Spleen (tissue), 13 donors: ENCODE measurements at places on chromosomes 7 and 10. TPM values are rescaled to one million over a fixed set of nuclear protein-coding genes. Genes with fewer than 3 reads are reported as not detected.

- no peak for DNase-seq
These were observed 76.8 kb downstream of the GATA3 start for GRCh38 chr10:8130973-8131911.

DNA sequence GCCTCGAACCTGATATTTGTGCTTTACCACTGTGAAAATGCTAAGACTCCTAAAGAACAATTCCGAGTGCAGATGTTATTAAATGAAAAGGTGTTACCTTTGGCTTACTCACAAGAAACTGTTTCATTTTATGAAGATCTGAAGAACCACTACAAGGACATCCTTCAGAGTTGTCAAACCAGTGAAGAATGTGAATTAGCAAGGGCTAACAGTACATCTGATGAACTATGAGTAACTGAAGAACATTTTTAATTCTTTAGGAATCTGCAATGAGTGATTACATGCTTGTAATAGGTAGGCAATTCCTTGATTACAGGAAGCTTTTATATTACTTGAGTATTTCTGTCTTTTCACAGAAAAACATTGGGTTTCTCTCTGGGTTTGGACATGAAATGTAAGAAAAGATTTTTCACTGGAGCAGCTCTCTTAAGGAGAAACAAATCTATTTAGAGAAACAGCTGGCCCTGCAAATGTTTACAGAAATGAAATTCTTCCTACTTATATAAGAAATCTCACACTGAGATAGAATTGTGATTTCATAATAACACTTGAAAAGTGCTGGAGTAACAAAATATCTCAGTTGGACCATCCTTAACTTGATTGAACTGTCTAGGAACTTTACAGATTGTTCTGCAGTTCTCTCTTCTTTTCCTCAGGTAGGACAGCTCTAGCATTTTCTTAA, 47.7 kb downstream of the MINPP1 start:
- no peak for DNase-seq

DNA sequence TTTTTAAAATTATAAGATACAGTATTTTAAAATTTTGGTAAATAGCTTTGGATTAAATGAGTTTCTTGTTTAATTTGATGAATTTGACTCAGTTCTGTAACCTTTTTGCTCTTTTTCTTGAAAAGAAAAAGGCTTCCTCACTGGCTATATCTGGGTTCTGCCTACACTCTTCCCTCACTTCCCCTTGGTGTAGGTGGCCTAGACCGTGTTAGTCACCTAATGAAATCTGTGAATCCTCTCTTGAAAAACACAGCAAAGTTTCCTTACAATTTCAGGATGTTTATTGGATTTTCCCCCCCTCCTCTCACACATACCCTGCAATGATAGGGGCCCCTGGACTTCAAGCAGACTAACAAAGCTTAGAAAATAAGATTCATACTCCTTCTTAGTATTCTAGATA, 231.6 kb downstream of the ADK start:
- DNase-seq, result no peak

The BEND7 gene
- 20.2 TPM for total RNA-seq

DNA sequence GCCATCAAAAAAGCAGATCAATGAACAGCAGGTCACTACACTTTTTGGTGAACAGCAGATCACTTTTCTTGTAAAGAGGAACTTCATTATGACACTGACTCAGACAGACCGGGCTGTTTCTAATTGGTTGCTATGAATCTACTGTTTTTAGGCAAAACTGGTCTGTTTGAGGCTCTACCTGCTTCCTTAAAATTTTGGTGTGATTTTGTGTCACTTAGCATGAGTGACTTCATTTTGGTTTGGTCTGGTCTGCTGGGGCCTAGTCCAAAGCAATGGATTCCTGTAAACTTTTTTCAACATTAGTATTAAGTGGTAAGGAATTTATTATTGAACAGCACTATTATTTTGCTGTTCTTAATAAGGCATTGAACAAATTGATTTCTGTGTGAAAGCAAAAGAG, 41.8 kb upstream of the C10orf71 start:
- DNase-seq, result no peak

DNA sequence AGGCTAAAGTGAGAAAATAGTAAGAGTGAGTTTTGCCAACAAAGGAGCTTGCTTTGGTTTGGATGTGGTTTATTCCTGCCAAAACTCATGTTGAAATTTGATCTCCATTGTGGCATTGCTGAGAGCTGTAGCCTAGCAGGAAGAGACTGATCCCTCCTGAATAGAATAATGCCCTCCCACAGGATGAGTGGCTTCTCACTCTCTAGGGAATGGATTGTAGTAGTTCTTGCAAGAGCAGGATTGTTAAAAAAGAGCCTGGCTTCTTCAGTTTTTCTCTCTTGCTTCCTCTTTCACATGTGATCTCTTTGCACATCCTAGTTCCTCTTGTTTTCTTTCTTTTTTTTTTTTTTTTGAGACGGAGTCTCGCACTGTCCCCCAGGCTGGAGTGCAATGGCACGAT, 34.4 kb downstream of the ASAH2 start:
- no peak for DNase-seq

- DNase-seq, result no peak
These were observed 424.3 kb downstream of the KIF20B start for GRCh38 chr10:90125456-90126255.

DNA sequence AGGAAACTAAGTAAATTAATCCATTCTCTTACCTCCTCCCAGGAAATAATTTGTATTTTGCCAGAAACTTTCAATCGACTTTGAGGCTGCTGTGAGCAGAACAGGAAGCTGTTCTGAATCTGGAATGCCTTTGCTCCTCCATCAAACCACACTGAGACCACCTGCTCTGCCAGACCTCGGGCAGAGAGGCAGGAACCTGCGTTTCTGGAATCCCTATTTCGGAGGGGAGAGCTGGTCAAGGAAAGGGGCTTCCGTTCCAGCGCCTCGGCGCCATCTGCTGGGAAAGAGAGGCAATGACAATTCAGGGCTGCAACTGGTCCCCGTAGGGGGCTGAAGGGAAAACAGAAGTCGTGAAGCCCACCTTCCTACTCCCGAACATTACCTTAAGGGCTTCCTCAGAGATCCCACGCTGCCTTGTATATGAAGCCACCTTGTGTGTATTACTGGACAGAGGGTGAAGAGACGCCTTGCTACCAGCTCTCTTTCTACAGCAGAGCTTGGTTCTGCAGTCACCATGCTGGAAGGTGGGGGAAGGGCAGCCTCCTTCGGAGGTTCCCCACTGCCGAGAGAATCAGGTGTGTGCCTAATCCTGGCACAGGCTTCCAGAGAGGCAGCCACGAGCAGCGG, 31.2 kb downstream of the ZNF467 start:
- DNase-seq, result peak; percentile 89

- no peak for DNase-seq
These were observed 487.4 kb upstream of the CELF2 start for GRCh38 chr10:10530313-10530712.

- no peak for DNase-seq
These were observed 40.9 kb downstream of the GPR37 start for GRCh38 chr7:124724507-124725192.

DNA sequence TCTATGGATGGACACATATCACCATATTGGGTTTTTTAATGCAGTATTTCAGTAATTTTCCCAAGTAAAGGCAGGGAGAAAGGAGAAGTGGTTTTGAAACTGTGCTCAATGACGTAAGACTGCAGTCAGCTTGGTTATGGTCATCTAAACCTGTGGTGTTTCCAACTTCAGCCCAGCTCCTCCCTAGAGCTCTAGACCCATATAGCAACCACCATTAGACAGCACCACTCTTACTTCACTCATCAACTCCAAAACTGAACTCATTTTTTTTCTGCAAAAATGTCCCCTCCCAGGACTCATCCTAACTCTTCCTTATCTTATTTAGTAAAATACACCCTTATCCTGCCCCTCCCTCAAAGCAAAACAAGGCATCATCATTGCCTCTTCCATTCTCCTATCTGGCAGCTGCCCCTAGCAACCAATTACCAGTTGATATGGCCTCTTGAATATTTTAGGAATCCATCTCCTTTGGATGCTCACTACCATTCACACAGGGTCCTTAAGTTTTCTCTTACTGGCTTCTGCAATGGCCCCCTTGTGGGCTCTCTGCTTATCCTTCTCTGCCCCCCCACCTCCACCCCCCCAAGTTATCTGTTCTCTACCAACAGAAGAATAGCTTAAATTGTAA, 1.5 kb upstream of the RALA start:
- no peak for DNase-seq

DNA sequence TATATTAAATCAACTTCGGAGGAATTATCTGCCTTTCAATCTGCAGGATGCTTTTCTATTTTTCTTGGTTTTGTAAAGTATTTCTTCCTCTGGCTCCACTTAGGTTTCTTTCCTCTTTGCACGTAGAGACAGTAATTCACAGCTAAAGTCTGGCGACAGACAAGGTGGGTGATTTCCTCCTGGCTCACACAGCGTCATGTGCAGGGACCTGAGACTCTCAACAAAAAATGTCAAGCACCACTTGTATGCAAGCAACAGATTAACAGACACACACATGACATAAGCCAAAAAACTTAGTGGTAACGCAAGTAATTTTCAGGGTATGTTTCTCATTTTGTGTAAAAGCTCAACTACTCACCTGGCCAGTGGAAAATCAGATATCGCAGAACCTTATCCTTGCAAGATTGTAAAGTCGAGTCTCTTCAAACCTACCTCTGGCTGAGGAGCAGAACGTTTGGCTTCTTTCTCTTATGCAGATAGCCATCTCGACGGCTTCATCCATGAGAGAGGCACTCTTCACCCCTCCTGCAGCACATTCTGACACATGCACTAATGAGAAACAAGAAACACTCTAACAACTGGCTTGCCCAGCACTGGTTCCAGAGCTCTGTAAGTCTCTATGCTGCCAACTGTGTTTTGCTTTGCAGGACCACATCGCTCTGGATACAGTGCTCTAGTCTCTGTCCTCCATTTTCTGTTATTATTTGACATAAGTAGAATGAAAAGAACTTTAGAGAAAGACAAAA, 188.0 kb downstream of the CDCA7L start:
- DNase-seq, result no peak

- peak; percentile 45 for DNase-seq
These were observed 104.4 kb upstream of the MACROH2A2 start for GRCh38 chr10:69948261-69948660.

DNA sequence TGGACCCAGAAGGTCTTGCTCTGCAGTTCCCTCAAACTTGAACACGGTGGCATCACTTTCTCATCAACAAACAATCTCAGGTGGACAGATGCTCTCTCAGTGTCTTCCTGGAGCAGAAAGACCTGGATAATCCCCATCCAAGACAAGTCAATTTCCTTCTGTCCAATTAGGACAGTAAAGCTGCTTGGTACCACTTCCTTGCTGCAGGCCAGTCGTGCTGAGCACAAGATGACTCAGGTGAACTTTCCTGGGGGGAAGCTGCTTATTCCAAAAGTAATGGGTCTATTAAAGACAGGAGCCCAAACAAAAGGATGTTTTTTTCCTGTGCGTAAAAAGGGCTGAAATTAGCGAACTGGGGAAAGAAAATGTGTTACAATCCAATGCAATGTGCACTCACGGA, 107.6 kb upstream of the AFAP1L2 start:
- no peak for DNase-seq
